ENCODE measurements at places on chromosomes 12 and 14.
A peak's percentile ranks its signal among the peaks of the same experiment; 100 is the strongest.

- no peak for DNase-seq
Observed at GRCh38 chr12:30134229-30134628, 350.5 kb upstream of the TMTC1 start.

GRCh38 chr12:68971404-68971803 is 38.4 kb upstream of the CPM start:
- no peak for DNase-seq

DNA sequence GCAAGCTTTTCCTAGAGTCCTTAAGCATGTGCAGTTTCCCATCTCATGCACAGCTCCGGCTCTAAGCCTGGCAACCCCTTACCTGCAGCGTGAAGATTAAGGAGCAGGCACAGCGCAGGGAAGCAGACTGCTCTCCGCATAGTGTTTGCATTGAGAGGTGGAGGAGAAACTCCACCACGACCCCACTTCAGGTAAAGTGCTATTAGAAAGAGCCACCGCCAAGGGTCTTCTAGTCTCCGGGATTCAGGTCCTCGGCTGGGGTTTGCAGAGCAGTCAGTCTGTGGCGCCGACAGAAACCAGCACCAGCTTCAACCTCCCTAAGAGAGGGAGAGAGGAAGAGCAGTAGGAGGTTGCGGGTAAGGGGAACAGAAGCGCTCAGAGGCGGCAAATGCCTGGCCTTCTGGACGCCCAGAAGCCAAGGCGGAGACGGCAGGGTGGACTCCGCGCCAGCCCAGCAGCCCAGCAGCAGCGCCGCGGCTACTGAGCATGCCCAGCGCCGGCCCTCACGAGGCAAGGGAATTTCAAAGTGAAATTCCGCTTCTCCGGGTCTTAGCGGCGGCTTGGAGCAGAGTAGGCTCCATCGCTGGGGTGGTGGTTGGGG is at the start of gene PTPRR:
Gene PTPRR (minus strand): TSS at position 488 of the 601 bp plus-strand sequence. CDS start 348 bp downstream, at position 140.
- no peak for DNase-seq

- no peak for DNase-seq
Observed at GRCh38 chr12:10982244-10982643, 4.5 kb downstream of the TAS2R50 start.

DNA sequence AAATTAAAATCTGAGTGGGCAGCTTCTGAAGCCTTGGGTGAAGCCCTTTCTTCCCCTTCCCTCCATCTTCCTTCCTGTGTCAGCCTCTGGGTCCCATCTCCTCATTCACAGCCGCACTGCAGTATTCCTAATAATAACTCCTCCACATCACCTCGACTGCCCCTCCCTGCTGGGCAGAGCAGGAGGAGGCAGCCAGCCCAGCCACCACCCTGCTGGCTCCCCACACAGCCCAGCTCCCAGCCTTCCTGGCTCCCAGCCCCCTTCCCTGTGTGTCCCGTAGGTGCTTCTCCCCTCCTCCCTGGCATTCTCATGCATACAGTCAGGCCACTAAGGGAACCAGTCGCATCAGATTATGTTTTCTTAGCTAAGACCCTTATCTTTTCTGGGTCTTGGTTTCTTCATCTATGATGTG is 3.7 kb downstream of the IFFO1 start:
- no peak for DNase-seq

DNA sequence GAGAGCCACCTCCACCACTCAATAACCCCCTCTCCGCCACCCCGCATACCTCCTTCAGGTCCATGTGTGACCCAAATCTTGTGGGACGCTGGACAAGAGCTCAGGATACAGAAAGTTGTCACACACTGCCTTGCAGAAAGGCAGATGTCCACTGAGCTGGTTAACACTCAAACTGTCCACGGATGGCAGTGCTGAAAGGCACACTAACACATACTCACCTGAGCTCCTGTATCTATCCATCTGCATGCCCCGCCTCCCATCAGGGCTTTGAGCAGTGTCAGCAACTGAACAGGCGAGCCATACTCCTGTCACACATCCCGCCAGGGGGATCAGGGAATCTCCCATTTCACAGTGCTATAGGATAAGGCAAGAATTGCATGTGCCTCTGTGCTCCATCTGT is 642.0 kb downstream of the GALC start:
- no peak for DNase-seq

DNA sequence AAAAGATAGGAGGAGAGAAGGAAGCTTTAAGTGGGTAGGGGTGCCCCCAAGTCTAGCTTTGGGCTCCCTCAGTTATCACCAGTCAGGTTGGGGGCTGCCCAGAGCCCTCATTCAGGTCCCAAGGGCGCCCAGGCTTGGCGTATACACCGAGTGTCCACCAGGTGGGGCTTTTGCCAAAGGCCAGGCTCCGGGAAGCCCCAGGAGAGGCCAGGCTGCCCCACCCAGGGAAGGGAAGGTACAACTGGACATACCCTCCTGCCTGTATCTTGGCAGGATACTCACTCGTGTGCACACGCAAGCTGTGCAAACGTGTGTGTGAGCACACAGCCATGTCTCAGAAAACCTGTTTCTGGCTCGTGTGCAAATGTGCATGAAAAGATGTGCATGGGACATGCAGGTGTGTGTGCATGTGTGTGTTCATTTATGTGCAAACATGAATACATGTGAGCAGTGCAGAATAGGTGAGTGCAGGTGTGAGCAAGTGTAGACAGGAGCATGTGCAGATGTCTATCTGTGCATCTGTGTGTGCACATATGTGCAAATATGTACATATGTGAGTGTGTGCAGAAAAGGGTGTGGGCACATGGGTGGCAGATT is 103.9 kb upstream of the MYL2 start:
- peak; percentile 15 for DNase-seq

GRCh38 chr12:51631591-51631990 is 40.6 kb downstream of the SCN8A start:
- DNase-seq, result no peak

- DNase-seq, result no peak
Observed at GRCh38 chr14:70189456-70190077, 816 bp upstream of the SLC8A3 start.

All from stimulated activated CD8-positive, alpha-beta memory T cell treated with anti-CD3 and anti-CD28 coated beads, Interleukin-4, amount 100 ng/mL, for 1 hour (primary cell).